ENCODE measurements at places on chromosomes 7 and 10.

DNA sequence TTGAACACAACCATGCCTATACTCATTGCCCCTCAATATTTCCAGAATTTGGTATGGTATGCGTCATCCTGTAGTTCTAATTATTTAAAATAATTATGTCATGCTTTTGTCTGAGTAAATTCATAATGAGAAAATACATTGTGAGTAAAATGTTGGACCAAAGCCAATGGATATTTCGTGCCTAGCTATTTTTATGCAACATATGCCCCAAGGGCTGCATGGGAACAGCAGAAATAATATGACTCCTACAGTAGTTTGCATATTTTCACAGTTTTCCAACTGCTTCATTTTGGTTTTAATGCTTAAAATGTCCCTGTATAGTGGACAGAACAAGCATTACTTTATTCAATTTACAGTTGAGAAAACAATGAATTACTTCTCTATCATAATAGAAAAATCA lies 1115.6 kb upstream of the GHITM start:
- no peak for DNase-seq

GRCh38 chr10:29807163-29807806 lies 172.5 kb upstream of the SVIL start:
- no peak for DNase-seq

DNA sequence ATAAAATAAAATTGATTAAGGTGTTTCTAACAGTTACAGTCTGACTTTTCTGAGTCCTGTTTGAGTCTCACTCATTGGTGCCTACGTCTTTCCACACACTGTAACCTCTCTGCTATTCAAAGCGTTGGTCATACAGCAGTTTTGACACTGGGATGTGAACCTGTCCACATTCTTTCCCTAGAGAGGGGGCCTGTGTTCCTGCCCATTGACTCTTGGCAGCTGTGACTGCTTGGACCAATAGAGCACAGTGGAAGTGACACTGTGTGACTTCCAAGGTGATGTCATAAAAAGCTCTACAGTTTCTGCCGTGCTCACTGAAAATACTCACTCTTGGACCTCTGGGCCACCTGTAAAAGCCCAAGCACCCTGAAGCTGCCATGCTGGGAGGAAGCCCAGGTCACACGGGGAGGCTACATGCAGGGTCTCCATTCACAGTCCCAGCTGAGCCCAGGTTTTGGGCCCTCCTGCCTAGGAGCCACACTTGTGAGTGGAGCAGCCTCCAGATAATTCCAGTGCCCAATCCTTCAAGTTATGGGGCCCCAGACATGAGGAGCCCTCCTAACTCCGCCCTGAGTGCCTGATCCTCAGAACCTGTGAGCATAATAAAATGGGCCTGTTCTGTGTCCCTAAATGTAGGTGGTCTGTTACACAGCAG lies 704 bp upstream of the ANTXRL start:
- no peak for DNase-seq

DNA sequence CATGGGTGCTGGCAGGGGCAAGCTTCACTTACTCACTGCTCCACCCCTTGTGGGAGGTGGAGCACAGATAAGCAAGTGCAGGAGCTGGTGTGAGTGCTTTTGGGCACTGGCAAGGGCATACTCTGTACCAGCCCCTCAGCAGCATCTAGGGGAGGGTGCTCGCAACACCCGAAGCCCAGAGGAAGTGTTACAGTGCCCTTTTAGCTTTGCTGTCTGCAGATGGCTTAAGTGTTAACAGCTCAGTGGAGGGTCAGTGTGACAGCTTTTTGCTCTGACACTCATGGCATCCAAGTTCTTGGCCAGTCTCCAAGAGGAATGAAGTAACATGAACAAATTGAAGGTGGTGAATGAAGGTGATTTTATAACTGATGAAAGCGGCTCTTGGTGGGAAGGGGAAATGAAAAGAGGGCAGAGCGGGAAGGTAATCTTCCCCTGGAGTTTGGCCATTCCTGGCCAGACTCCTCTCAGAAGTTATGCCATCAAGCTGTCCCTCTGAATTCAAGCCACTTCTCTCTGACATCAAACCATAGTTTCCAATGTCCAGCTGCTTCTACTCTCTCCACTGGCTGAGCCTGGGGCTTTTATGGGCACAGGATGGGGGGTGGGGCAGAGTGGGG lies 862.5 kb downstream of the KCNMA1 start:
- no peak for DNase-seq

DNA sequence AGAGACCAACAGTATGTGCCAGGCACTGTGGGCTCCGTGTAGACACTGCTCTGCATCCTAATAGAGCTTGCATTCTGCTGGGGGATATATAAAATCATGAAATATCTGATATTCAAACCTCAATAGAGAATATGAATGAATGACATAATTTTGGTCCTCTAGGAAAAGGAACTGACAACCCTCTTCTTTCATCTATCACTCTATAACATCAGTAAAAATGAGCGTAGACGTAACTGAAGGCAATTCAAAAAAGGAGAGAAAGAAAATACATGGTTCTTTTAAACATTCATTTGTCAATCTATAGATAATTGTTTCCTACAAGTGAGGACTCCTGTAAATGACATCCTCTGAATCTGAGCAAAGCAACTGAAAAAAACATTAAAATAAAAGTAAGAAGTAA lies 607.4 kb upstream of the LRRN3 start:
- no peak for DNase-seq

DNA sequence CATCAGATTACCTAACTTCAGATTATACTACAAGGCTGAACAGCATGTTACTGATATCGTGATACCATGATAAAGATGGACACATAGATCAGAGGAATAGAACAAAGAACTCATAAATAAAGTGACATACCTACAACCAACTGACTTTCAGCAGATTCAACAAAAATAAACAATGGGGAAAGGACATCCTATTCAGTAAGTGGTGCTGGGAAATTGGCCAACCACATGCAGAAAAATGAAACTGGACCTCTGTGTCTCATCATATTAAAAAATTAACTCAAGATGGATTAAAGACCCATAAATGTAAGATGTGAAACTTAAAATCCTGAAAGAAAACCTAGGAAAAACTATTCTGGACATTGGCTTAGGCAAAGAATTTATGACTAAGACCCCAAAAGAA lies 158.6 kb downstream of the ZEB1 start:
- DNase-seq, result no peak

DNA sequence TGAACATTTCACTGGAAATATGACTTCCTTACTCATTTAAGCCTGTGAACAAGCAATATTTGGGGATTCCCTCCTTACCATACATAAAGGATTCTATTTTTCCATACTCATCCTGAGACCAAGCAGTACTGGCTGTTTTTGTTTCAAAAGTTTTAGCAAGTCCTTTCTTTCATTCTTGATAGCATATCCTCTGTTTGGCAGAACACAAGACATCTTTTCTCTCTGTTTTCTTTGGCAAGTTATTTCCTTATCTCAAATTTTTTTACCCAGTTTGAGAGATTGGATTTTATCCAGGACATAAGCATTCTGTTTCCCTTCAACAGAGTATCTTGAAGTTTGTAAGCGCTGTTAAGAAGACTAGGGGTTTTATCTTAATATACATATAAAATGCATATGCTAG lies 3.0 kb upstream of the WASL start:
- DNase-seq, result no peak

DNA sequence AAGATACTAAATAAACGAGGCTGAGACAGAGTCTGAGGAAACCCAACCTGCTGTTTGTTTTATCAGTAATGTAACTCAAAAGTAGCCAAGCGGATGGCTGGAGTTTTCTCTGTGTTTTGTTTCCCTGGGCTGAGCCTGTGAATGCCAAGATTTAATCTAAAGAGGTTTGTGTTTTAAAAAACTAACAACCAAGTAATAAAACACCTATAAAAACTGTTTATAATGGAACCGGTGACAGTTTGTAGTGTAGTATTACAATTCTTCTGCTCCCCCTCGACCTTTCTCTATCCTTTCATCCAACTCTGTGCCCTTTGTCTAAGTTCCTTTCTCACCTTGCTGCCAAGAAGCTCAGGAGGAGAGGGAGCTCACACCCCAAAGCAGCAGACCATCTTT lies 2.6 kb upstream of the KAT6B start:
- DNase-seq, result no peak

DNA sequence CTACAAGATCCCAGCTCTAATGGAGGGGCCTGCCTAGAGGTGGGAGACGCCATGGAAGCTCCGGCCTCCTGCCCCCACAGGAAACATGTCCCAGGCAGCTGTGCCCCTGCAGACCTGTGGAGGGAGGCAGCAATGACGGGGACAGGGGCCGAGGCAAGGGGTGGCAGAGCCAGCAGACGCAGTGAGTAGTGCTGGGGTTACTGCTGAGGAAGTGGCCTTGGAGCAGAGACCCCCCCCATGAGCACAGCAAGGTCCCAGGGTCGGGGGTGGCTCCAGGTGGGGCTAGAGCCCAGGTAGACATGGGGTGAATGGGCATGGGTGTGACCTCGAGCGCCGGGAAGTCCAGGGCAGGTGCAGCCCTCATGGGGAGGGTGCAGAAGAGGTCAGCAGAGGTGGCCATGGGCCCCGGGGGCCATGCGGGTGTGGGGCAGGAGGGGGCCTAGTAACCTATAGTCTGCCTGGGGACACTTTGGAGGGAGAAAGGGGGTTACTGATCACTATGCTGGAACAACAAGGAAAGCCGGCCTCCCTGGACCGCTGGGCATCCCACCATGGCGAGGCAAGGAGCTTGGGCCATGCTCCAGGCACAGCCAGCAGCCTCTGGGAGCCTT lies 45.5 kb downstream of the JAKMIP3 start:
- no peak for DNase-seq

GRCh38 chr10:133270773-133271297 lies 5.8 kb downstream of the ADAM8 start:
- DNase-seq, result no peak

DNA sequence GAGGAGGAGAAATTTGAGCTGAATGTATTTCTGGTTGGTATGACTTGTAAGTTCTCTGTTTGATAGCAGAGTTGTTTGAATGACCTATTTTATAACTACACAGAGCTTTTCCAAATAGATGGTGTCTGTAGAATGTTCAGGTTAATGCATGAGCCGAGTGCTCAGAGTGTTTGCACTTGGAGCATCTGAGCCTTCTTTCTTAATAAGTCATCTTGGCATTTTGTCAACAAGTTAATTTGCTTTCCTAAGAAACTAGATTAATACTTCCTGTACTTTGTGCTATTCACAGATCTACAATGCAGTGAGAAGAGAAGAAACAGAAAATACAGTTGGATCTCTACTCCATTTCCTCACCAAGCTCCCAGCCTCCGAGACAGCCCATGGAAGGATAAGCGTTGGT lies 138.2 kb downstream of the PLCE1 start:
- DNase-seq, result no peak

DNA sequence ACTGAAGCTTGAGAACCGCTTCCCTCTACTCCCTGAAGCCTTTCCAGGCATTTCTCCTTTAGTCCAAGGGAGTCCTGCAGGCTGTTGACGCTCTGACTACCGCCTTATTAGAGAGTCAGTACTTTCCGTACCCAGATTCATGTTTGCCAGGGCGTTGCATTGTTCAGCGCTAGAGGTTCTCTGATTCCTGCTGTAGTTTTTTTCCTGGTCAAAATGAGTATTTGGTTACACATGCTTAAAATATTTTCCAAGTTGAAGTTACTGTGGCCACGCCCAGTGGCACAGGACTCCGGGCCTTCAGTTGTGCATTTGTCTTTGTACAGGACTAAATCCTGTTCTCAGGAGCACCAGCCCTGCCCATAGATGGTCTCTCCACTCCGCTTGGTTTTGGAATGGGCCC lies 7.9 kb downstream of the MTURN start:
- DNase-seq, result no peak

DNA sequence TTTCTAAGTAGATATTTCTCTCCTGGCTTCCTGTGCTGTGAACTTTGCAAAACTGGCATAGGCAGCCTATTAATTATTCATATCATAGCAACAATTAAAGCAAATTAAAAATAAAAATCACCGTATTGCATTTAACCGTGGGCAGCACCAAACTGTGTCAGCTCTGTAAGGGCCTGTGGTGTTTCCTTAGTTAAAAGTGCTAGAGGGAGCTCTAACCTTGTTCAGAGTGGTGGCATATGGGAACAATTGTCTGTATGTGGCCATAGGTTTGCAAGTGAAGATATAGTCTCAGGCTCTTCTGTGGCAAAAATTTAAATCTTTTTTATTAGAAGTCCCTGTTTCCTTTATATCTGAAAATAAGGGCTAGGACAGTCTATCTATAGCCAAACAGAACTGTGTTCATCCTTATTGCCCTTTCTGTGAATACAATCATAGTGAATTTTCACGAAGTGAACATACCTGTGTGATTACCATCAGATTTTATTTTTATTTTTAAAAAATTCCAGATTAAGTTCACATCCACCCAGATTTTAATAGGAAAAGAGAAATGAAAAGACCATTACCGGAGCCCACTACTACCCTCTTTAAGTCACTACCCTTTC lies 92.6 kb downstream of the POLL start:
- DNase-seq, result no peak

GRCh38 chr7:1533255-1533546 lies 2.7 kb downstream of the MAFK start:
- DNase-seq, result no peak

DNA sequence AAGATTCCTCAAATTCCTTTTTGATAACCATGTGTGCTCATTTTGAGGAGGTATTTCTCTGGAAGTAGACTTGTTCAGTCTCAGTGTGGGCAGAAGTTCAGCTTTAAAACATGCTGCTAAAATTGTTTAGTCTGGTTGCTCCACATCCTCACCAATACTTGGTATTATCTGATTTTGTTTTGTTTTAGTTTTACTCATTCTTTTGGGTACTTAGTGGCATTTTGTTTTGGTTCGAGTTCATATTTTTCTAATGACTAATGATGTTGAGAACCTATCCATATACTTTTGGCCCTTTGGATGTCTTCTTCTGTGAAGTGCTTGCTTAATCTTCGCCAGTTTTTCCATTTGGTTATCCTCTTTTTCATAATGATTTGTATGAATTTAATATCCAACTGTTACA lies 694.2 kb upstream of the FZD8 start:
- DNase-seq, result no peak

DNA sequence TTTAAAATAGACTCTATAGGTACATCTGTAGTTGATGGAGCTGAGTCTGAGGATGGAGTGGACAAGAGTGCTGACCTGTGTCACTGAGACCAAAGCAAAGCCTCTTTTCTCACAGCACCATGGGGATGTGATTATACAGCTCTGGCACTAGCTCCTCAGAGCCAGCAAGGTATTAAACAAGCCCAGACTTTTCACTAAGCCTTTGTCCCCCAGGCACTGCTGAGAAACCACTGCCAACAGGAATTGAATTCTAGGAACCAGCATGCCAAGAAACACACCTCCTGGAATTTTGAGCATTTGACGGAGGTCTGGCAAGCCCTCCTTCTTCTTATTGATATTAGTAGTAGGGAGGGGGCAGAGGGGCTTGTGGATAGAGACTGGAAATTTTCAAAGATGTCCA lies 147.0 kb downstream of the C1GALT1 start:
- no peak for DNase-seq

GRCh38 chr10:16674147-16674703 lies 143.0 kb downstream of the RSU1 start:
- DNase-seq, result no peak

DNA sequence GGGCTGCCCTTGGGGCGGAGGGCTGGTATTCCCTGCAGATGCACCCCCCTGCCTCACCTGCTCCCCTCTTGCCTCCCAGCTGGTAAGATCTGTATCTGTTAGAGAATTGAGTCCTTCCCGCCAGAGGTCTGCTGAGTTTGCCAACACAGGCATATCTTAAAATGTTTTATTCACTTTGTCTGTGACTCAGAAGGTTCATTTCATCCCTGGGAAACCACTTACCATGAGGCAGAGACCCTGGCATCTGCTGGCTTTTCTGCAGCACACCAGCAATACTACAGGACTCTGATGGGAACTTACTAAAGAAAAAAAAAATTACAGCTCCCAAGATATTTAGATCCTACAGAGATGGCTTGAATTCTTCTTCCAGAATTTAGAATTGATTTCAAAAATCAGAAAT lies 131.3 kb downstream of the PLPP4 start:
- DNase-seq, result no peak

Measured in D721Med (cell line).